ENCODE measurements at places on chromosomes 2 and 18.

DNA sequence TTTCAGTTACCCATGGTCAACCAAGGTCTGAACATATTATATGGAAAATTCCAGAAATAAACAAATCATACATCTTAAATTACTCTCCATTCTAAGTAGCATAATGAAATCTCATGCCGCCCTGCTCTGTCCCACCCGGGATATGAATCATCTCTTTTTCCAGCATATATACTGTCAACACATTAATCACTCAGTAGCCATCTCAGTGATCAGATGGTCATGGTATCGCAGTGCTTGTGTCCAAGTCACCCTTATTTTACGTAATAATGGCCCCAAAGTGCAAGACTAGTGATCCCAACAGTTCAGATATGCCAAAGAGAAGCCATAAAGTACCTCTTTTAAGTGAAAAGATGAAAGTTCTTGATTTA is 43.8 kb downstream of the OSBPL6 start:
- DNase-seq = no peak

GRCh38 chr2:231930593-231931281 is 4.5 kb upstream of the NPPC start:
- no peak for DNase-seq

DNA sequence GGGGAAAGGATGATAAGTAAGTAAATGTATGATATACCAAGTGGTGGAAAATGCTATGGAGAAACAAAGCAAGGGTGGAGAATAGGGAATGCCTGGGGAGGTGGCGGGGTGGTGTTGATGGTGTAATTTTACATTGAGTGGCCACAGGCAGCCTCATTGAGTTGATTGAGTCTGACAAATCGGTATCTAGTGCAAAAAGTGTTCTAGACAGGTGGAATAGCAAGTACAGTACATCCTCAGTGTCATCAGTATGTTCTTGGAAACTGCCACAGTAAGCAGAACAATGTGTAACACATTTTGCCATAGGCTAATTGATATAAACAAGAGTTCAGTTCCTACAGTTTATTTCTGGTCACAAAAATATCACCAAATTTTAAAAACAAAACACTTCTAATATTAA is 46.4 kb downstream of the UGP2 start:
- DNase-seq = no peak

DNA sequence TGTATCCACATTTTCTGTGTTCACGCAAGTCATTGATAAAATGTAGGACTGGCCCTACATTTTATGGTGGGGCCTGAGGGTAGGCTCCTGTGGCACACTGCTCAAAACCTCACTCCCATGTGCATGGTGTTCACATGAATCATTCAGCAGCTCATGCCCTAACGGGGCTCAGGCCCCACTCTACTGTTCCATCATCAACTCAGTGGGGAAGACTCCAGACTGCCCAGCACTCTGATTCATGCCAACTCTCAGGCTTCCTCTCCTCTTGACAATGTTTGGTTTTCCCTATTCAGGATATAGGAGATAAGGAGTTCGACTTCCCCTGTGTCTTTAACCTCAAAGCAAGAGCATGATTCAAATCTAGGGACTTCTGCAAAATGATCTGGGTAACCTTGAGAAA is 92.0 kb upstream of the BOD1L2 start:
- no peak for DNase-seq

DNA sequence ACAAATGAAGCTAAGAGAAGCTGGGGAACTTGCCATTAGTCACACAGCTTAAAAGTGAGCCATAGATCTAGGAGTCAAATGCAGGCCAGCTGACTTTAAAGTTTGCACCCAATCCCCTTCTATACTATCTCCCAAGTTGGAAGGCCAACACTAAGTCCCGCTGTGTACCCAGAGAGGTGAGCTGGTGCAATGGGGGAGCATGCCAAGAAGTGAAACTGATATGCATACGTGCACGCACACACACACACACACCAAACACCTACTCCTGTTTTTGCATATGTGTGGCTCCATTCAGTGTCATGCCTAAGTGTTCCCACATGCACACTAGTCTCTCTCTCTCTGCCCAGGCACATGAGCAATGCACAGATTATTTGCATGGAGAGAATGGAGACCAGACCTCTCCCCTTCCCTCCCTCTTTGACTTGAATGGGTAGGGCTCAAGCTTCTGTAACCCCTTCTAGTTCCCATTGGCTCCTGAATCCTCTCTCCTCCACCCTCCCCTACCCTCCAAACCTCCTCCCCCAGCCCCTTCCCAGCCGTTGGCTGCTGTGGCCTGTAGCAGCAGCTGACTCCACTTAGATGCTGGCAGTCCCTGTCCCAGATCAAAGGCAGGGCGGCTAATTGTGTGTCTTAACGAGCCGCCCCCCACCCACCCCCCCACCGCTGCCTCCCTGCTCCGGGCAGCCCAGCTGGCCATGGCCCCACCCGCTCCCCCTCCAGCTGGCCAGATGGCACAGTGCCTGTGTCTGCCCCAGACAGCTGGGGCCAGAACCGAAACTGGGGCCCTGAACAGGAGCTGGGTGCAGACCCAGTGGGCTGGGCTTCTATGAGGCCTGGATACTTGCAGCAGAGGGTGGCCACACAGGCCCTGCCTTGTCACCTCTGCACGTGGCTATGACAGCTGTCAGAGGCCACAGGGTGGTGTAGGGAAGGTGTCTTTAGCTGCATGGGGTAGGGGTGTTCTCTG is 5.6 kb downstream of the WNT10A start:
- DNase-seq = no peak
